ENCODE measurements at places on chromosomes 16 and 17.

GRCh38 chr17:81685108-81685507 is 1.3 kb downstream of the HGS start:
- DNase-seq, result no peak

DNA sequence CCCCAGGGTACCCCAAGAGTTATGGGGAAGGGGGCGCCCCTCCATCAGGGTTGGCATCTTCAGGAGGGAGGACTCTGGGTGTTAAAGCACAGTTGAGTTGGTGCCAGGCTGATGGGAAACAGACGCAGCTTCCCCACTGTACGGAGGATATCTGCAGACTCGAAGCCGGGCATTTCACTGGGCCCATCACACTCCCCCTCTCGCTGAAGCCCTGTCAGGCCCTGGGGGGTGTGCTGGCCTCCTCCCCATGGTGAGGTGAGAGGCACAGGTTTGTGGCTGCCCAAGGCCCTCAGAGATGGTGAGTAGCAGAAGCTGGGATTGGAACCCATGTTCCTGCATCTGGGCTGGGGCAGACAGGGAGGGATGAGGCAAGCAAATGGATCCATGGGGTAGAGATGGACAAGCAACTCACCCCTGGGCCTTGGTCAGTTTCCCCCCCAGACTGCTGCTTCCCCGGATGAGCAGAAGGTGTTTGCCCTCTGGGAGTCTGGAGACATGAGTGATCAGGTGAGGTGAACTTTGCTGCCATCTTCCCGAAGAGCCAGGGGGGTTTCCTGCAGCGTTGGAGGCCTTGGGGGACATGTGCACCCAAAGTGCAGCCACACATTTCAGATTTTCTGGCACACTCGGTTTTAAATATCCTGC is 31.0 kb downstream of the POLR3E start:
- no peak for DNase-seq

GRCh38 chr16:6629110-6629509 is 703.5 kb upstream of the RBFOX1 start:
- DNase-seq, result no peak

DNA sequence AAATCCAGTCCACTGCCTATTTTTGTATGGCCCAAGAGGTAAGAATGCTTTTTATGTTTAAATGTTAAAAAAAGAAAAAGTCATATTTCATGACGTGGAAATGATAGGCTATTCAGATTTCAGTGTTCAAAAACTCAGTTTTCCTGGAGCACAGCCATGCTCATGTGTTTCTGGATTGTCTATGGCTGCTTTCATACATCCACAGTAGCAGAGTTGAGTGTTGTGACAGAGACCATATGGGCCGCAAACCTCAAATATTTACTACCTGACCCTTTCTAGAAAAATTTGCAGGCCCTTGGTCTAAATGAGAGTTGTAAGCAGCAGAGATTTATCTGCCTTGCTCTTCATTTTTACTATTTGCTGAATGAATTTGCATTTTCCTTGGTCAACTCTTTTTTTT is 264.1 kb downstream of the CBLN1 start:
- DNase-seq, result no peak

- no peak for DNase-seq
Observed at GRCh38 chr16:53821957-53822625, 118.1 kb downstream of the FTO start.

GRCh38 chr17:12618557-12618956 is 47.1 kb upstream of the MYOCD start:
- no peak for DNase-seq

DNA sequence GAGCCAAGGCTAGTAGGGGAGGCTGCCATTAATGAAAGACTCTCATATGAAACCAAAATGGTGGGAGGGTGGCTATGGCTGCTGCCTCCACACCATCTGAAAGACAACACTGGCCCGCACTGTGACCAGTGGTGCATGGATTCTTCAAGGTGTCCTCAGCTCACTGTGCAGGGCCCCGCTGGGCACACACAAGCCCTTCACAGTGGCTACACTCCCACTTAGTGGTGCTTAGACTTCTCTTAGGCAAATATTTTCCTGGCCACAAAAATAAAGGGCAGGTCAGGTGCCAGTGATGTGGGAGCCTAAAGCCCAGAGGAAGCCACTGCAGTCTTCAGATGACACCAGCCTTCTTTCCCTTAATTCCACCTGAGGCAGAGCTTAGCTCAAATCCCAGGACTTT is 38.1 kb upstream of the IRX3 start:
- no peak for DNase-seq

DNA sequence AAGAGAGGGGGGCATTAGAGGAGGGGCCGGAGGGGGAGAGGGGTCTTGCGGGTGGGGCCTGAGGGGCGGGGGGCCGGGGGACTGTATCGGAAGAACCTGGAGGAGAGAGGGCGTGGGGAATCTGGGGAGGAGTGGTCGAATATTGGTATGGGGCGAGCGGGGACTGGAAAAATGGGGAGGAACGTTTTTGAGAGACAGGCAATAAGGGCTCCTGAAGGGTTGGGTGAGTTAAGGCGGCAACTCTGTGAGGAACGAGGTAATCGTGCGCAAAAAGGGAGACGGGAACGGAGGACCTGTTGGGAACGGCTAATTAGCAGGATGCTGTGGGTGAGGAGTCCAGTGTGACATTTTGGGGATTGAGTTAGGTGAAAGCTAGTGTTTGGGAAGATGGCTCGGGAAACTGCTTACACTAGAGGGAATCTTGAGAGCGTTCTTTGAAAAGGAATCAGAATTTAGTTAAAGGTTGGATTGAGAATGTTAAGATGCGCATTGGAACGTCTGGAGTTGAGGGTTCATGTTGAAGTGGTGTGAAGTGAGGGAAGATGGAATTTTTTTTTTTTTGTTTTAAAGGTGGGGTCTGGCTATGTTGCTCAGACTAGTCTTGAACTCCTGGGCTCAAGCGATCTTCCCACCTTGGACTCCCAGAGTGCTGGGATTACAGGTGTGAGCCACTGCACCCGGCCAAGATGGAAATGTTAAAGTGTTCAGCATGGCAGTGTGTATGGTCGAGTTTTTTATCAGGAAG is 662 bp downstream of the WIPF2 start:
- DNase-seq, result peak; percentile 65

DNA sequence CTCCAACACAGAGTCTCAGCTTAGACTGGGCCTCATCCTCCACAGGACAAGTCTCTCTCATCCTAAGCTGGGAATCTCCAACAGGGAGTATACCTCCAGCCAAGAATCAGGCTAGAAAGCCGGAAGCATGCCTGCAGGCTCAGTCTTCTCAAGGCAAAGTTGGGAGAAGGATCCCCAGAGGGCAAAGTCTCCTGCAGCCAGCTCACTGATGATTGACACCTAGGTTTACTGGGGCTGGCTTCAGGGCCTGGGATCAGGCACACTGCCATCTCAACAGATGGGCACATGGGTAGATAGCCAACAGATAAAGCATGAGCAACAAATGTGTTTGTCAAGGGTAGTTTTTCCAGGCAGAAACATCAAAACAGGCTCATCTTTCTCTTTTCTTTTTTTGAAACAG is 56.1 kb upstream of the TOX3 start:
- no peak for DNase-seq

- no peak for DNase-seq
Observed at GRCh38 chr16:3076577-3076976, 11.1 kb downstream of the IL32 start.

DNA sequence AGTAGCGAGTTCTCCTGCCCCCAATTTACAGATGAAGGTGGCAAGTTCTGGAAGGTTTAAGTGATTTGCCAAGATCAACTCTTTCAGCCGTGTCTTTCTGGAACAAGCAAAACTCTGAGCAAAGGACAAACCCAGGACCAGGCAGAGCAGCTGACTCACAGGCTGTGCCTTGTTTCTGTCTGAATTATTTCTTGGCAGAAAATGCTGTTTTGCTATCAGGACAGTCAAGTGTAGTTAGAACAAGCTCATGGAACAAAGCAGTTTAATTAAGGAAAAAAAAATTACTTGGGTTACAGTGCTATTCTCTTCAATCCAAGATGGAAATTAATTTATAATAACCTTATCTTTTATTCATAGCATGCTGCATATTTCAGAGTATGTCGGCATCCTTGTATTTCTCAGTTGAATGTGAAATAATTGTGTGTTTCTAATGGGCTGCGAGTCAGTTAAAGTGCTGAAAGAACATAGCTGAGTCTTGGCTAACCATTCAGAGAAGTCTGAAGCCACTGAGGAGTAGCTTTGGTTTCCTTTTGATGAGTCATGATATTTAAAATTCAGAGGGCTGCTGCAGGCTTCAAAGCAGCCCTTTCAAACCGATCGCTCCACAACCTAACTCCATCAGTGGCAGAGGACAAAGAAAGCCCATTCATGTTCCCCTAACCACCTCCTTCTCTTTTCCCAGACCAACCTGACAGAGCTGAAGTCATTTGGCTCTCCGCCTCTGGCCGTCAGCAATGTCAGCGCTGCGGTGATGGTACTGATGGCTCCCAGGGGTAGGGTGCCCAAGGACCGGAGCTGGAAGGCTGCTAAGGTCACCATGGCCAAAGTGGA is 143.7 kb downstream of the ZNF18 start:
- no peak for DNase-seq

GRCh38 chr16:50535506-50536257 is 12.5 kb upstream of the NKD1 start:
- DNase-seq, result no peak

- no peak for DNase-seq
Observed at GRCh38 chr17:64289741-64290141, 26.7 kb upstream of the TEX2 start.

- DNase-seq, result no peak
Observed at GRCh38 chr17:32297860-32298259, 32.2 kb downstream of the RHBDL3 start.

DNA sequence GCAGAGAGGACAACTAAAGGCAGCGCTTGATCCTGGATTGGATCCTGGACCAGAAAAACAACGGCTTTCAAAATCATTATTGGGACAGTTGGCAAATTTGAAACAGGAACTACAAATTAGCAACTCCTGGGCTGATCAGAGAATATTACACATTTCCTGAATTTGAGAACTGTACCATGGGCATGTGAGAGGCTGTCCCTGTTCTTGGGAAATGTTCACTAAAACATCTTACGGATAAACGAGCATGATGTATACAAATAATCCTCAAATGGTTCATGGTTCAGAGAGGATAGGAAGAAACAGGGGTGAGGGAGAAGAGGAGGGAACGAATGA is 2.3 kb upstream of the ITGAE start:
- no peak for DNase-seq

DNA sequence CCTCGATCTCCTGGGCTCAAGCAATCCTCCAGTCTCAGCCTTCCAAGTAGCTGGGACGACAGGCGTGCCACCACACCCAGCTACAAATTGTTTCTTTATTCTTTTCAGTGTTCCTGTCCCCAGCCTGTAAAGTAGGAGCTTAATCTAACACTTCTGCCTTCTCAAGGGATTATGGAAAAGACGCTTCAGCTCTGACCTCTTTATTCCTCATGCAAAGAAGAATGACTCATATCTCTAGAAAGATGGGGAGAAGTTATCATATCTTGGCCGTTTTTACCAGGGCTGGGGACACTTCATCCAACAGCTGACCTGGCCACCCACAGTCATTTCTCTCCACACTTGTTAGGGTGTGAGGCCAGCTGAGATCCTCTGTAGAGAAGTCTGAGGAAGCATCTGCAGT is 172.6 kb downstream of the HAPSTR1 start:
- no peak for DNase-seq

DNA sequence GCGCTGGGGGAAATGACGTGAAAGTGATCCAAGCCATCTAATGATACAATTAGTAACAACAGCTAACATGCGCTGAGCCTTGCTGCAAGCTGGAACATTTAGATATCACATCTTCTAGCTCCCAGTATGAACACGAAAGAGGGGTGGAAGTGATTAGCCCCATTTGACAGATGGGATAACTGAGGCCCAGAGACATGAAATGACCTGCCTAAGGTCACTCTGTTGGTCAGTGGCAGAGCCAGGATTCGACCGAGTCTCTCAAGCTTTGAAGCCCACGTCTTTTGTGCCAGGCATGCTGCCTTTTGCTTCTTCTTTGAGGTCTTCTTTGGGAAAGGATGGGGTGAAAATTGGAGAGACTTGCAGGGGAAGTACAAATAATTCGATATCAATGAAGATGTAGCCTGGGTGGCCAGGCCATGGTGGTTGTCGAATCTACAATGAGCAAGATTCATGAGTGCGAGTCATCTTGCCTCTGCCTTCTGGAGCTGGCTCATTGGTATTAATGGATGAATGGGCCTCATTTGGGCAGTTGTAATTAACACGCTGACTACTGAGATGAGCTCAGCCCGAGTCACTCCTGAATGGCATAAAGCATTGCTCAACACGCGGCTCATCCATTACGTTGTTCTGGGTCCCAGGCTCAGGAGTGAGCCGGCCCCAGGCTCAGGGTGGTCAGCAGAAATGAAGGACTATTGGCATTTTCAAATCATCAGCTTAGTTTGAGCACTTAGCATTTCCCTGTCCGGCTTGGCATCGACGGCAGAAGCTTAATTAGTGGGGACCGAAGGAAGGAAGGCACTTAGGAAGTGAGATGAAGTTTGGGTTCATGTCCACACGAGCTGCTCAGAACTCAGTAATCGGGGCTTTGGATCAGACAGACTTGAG is 28.0 kb upstream of the GPRC5B start:
- no peak for DNase-seq

GRCh38 chr16:280552-280951 is at the start of gene ARHGDIG:
ARHGDIG (plus strand) TSS chr16:280591; CDS start chr16:280681, 90 bp downstream.
- peak; percentile 36 for DNase-seq

DNA sequence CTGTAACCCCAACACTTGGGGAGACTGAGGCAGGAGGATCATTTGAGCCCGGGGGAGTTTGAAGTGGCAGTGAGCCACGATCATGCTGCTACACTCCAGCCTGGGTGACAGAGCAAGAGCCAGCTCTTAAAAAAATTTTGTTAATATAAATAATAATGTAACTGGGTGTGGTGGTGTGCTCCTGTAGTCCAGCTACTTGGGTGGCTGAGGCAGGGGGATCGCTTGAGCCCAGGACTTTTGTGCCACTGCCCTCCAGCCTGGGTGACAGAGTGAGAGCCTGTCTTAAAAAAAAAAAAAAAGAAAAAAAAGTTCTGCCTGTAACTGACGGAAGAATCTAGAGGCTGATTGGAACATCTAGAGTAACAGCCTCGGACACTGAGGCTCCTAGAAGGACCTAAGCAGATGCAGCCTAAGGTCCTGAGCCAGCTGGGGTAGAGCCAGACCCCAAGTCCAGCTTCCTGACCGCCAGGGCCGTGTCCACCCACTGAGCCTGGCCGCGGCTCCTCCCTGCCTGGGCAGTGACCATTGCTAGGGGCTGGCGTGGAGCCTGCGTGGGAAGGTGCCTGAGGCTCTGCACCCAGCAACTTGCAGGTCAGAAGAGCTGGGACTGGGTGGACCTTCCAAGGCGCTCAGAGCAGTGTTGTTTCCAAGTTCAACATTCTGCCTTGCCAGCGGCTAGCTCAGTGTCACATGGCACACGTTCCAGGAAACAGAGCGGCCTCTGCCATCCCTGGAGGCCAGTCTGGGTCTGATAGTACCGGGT is 209.4 kb upstream of the CIBAR2 start:
- no peak for DNase-seq

DNA sequence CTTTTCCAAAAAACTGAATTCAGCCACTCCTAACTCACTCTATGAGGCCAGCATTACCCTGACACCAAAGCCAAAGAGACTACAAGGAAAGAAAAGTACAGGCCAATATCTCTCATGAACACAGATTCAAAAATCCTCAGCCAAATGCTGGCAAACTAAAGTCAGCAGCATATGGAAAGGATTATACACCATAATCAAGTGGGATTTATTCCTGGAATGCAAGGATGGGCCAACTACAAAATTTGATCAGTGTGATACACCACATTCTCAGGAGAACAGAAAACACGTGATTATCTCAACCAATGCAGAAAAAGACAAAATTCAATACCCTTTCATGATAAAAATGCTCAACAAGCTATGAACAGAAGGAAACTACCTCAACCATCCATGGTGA is 7.7 kb upstream of the AATK start:
- no peak for DNase-seq

GRCh38 chr17:10754109-10754508 is 24.3 kb upstream of the TMEM220 start:
- DNase-seq, result no peak

GRCh38 chr17:48578616-48579470 is 693 bp upstream of the HOXB4 start:
- DNase-seq, result no peak
